Activated CD4-positive, alpha-beta T cell treated with anti-CD3 and anti-CD28 coated beads for 1 hour (primary cell): ENCODE measurements at places on chromosomes 3 and 15.

DNA sequence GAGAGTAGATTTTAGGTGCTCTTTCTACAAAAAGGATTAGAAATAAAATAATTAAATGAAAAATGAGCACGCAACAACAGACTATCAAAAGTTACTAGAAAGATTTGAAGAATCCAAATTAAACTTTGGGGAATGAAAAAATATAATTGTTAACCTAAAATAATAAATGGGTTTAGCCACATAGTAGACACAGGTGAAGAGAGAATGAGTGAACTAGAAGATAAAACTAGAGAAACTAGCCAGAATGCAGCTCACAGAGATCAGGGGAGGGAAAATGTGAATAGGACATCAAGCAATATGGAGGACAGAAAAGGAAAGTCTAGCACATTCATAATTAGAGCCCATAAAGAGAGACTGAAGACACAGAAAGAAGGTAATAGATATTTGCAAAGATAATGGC is 310.7 kb upstream of the WNT5A start:
- DNase-seq = no peak

- no peak for DNase-seq
These were observed 111.4 kb downstream of the PGPEP1L start for GRCh38 chr15:98896002-98896721.

GRCh38 chr15:55884223-55884622 is 109.2 kb downstream of the NEDD4 start:
- DNase-seq = no peak

DNA sequence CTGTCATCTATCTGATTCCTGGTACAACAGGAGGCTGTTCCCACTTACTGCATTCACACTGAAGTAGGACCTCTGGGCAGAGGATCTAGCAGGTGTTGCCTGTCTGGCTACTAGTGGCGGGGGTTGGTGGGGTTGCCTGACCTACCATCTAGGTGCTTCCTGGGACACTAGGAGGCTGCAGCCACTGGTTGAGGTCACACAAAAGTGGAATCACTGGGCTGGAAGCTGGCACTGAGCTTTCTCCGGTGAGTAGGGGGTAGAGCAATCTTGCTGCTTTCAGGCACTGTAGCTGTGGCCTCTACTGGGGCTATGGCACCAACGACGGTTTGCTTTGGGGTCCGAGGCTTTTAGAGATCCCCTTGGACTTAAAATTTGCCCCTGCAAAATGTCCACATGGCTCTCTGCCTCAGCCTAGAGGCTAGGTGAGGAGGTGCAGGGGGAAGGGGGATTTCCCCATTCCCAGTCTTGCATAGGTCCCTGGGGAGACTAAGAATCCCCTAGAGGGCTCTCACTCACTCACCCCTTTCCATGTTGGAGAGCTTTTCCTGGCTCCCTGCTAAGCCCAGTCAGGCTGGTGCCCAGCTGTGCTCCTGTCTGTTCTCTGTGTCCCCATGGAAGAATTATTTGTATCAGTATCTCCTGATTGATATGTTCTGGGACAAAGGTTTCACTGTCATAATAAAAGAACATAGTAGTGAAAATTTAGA is 397.7 kb upstream of the EPHA6 start:
- no peak for DNase-seq

GRCh38 chr15:66477011-66477410 is 20.6 kb downstream of the SNAPC5 start:
- DNase-seq = no peak

GRCh38 chr3:13498354-13499060 is 18.4 kb downstream of the HDAC11 start:
- no peak for DNase-seq

- no peak for DNase-seq
These were observed 21.1 kb upstream of the COLQ start for GRCh38 chr3:15542614-15543013.
